Foreskin keratinocyte (primary cell): ENCODE measurements at places on chromosomes 11 and 22.

DNA sequence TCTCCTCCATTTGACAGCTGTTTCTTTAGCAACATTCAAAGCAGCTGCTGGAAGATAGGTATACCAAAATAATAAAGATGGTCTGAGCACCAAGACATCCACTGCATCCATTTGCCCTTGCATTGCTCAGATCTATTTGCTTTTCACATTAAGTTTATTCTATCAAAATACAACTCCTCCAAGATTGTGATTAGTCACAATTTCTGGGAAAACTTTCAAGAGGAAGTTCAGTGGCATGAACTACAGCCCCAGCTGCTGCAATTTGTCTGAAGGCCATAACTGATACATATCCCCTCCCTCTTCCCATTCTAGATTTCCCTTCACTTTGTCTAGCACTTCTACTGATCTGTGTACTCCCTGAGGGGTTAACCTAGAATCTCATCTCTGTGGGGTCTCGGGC, 117.5 kb upstream of the CEP126 start:
- DNase-seq, result no peak

DNA sequence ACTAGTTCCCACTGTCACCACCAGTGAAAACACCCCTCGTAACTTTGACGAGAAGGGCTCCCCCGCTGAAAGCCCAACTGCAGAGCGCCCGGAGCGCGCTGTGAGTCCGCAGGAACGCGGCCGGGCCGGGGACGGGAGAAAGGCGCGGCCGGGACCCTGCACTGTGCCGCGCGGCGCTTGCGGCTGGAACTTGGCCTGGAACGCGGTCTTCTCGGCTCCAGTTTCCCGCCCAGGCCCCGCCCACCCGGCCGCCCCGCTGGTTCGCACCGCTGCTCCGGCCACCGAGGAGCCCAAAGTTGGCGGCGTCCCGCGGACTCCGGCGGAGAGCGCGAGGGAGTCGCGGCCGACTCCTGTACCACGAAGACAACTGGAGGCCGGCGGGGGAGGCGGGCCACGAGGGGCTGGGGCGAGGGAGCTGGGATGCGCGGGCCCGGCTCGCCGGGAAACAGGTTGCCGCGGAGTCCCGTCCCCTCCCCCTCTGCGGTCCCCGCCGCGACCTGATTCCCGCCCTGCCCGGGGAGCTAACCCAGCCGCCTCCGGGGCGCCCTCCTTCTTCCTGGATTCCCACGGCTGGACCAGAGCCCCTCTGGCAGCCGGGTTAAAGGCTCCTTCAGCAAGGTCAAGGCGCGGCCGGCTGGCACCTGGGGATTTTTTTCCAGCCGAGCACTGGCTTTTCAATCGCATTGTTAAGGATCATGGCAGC, 3.4 kb downstream of the TENM4 start:
- DNase-seq, result no peak

DNA sequence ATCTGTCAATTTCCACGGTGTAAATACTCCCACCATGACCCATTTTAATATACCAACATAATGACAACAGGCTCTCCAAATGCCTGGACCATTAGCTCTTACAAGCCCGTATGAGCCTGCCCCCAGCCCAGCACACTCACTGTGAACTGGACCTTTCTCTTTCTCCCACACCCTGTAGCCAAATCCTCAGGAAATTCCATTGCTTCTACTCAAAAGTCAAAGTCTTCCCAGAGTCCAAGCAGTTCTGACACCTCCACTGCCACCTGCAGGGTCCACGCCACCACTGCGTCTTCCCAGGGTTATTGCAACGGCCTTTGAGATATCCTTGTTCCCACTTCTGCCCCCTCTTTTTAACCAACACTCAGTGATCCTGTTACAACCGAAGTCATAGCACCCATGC, 110.1 kb upstream of the ASPHD2 start:
- peak; percentile 28 for DNase-seq

DNA sequence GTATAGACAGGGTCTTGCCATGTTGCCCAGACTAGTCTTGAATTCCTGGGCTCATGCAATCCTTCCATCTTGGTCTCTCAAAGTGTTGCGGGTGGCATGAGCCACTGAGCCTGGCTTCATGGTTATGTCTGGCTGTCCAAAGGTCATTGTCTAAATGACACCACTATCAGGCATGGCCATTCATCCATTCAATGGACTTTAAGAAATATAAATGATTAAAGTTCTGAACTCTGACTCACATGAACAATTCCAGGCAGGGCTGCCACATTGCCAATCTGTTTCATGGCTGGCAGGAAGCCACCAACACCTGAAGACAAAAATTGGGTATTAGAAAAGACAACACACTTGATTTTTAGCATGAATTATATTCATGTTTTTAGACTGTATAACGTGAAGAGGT, 4.1 kb downstream of the RTCB start:
- DNase-seq, result no peak

GRCh38 chr11:266676-267439, 11.3 kb upstream of the NLRP6 start:
- DNase-seq, result no peak

GRCh38 chr11:118961591-118961990, 5.5 kb downstream of the UPK2 start:
- no peak for DNase-seq
